Omental fat pad (tissue), 4 donors: ENCODE measurements at places on chromosomes 7 and 10. TPM values are rescaled to one million over a fixed set of nuclear protein-coding genes. Genes with fewer than 3 reads are reported as not detected.

DNA sequence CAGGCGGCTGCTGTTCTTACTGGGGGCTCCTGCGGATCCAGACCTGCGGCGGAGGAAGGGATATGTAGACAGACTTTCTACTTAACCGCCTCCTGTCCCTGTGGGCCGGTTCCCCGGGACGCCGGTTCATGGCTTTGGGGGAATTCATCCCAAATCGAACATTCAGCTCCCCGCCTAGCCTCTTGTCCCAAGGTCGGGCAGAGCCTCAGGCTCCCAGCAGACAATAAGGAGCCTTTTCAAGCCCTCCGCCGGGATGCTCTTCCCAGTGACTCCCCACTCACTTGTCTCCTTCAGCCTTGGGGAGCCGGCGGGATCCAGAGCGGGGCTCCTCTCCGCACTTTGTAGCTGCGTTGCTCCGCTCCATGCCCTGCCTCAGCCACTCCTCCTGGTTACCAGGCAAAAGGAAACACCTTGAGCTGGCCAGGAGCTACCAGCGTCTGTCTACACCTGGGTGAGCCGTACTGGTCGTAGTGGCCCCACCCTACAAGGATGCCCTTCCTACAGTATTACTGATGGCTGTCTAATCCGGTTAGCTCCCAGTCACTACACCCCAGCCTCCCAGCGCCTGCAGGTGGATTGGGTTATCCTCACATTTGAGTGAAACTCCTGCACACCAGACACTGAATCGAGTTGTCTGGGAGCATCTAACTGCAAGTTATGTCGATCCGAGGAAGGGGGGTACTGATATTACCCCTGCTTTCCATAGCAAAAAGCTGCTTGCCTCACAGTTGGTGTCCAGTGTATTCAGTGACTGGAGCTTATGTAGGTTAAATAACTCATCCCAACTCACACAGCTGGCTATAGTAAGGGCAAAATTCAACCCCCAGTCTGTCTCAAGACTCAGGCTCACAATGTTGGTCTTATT lies at the start of gene C10orf95:
C10orf95 (minus strand) TSS at position 439 of the 865 bp plus-strand sequence. CDS start 450 bp downstream, outside the sequence.
- no peak for DNase-seq

- DNase-seq, result no peak
Measured at GRCh38 chr7:50330696-50331095, 26.2 kb downstream of the IKZF1 start.

DNA sequence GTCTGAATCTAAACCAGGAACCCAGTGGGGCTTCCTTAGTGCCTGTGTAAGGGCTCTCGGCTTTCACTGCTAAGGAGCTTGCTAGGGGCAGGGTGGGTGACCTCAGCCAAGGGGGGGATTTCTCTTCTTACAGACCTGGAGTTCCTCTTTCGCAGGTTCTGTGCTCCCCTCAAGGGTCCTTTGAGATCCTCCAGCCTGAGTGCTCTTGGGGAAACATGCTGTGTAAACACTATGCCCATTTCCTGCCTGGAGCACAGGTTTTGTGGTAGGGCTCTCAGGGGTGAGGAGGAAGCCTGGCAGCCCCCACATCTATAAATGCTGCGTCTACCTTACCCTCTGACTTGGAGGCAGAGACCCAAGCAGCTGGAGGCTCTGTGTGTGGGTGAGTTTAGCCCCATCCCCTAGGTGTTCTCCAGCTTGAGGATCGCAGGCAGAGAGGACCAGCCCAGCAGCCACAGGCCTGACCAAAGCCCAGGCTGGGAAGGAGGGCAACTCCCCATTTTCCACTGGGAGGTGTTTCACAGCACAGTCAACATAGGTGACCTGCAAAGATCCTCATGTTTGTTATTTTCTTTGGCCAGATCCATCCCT lies at the start of gene SFTPA1:
SFTPA1 (plus strand) TSS at position 339 of the 591 bp plus-strand sequence. CDS start 887 bp downstream, outside the sequence.
- DNase-seq, result no peak

PLEKHA8 gene
- 11.8 TPM for total RNA-seq

TES gene
- total RNA-seq, result 22.0 TPM

GRCh38 chr7:4775848-4776623 lies 613 bp downstream of the AP5Z1 start:
- no peak for DNase-seq

IDI2 gene
- total RNA-seq, result not detected
